ENCODE measurements at places on chromosomes 5 and 9.
A peak's percentile ranks its signal among the peaks of the same experiment; 100 is the strongest.

DNA sequence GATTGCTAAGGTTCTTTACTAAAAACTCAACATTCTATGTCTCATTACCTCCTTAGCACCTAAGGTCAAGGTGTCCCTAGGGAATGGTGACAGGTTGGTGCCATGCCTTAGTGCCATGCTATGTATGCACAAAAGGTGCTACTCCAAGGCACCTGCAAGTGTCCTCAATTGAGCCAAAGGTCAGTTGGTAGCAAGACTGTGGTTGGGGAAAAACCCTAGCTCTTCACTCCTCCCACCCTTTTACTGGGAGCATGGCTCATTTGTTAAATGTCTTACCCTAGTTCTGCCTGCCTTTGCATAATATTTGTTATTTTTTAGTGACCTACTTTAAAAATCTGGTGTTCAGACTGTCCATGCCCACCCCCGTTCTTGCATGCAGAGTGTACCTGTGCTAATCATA, 17.0 kb downstream of the ACO1 start:
- no peak for DNase-seq

DNA sequence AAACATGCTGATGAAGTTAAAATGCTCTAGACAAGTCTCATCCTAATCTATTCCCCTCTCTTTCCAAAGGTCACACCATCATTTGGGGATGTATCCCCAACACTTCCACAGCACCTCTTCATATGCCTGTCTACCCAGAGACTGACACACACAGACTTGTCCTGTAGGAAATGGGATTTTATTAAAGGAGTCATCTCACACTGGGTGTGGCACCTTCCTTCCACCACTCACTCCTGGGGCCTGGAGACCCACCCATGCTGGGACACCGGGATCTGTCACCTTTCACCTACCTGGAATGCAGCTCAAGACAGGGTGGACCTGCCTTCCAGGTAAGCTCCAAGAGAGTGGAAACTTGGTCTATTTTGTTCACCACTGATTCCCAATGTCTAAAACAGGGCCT, 99.4 kb upstream of the HAND1 start:
- no peak for DNase-seq

- no peak for DNase-seq
These were observed 108.4 kb downstream of the KCNIP1 start for GRCh38 chr5:170612256-170612678.

DNA sequence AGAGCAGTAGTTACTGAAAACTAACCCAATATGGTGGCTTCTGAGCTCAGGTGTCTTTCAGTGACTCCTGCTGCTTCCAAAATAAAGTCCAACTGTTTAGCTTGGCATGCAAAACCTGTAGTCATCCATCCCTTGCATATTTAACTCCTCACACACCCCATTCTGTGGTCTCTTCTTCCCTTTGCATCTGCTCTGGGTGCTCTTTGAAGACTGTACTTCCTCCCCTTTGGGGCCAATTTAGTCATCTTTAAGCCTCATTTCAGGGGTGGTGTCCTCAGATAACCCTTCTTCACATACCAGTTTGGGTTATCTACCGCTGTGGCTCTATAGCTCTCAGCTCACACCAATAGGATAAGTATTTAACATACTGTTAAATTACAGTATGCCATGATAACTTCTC, 209.9 kb upstream of the DMRT1 start:
- DNase-seq, result no peak

GRCh38 chr9:38277601-38278200, 114.8 kb upstream of the ALDH1B1 start:
- no peak for DNase-seq

DNA sequence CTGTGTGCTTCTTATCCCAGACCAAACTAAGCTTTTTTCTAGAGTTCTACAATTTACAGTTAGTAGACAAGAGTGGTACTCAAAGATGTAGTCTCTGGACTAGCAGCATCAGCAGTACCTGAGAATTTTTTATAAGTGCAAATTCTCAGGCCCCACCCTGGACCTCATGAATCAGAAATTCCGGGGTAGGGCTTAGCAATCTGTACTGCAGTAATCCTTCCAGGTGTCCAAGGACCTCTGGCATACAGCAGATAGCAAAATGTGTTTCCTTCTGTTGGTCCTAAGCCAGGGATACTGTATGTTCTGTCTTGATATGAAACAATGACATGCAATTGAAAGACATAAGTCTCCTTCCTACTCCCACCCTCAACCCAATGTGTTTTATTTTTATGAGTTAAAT, 194.3 kb downstream of the MSX2 start:
- DNase-seq, result no peak

- DNase-seq, result no peak
These were observed 43.1 kb downstream of the BASP1 start for GRCh38 chr5:17260549-17260948.

GRCh38 chr9:119986205-119986604, 593.8 kb downstream of the CDK5RAP2 start:
- DNase-seq, result no peak

DNA sequence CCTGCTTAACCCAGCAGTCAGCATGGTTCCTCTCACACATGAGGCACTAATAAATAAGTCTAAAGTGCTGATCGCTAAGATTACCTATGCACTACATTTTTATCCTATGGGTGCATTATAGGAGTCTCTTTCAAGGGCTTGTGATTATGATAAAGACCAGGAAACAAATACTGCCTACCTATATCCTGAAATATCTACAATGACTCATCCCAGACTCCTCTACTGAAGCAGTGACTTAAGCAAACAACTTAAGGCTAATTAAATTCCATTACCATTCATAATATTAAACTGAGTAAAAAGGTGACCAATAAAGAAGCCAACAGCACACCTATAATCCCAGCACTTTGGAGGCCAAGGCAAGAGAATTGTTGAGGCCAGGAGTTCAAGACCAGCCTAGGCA, 338.4 kb downstream of the DNAH5 start:
- no peak for DNase-seq

DNA sequence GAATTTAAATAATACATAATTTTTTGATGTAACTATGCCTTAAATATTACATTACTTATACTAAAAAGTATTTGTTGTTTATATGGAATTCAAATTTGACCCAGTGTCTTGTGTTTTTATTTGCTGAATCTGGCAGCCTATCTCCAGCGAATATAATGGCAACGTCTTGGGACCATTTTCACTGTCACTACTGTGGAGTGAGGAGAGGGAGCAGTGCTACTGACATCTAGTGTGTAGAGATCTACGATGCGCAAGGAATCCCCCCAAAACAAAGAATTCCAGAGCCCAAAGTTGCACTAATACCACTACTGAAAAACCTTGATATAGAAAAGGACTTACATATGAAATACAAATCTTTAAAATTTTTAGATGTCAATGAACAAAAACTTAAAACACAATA, 314.4 kb downstream of the DRD1 start:
- no peak for DNase-seq

DNA sequence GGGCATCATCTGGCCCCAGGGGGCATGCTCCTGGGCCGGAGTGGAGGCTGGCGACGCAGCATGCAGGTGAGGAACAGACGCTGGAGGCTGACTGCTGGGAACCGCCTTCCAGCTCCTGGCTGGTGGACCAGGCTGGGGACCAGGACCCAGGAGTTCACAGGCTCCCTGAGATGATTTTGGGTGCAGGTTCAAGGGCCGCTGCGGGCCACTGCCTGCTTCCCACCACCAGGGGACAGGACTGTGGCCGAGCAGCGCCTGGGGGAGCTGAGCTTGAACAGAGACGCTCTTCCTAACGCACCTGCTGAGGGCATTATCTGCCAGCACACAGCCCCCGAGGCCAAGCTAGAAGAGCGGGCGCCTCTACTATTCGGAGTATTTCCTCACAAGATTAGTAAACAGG, 132.1 kb upstream of the RAPGEF1 start:
- DNase-seq, result no peak

DNA sequence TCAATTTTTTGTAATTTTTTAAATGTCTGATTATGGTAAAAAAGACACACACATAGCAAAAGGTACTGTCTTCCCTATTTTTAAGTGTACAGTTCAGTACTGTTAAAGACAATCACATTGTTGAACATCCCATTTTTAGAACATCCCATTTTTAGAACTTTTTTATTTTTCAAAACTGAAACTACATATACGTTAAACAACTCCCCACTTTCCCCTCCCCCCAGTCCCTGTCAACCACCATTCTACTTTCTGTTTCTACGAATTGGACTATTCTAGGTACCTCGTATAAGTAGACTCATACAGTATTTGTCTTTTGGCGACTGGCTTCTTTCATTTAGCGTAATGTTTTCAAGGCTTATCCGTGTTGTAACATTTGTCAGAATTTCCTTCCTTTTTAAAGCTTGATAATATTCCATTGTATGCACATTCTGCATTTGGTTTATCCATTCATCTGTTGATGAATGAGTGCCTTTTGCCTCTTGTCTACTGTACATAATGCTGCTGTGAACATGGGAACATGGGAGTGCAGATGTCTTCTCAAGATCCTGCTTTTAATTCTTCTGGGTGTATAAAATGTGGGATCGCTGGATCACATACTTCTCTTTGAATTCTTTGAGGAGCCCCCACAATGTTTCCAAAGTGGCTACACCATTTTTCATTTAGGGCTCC, 154.0 kb downstream of the PIK3R1 start:
- DNase-seq, result no peak

GRCh38 chr5:115949096-115949495, 13.2 kb upstream of the LVRN start:
- DNase-seq, result no peak

DNA sequence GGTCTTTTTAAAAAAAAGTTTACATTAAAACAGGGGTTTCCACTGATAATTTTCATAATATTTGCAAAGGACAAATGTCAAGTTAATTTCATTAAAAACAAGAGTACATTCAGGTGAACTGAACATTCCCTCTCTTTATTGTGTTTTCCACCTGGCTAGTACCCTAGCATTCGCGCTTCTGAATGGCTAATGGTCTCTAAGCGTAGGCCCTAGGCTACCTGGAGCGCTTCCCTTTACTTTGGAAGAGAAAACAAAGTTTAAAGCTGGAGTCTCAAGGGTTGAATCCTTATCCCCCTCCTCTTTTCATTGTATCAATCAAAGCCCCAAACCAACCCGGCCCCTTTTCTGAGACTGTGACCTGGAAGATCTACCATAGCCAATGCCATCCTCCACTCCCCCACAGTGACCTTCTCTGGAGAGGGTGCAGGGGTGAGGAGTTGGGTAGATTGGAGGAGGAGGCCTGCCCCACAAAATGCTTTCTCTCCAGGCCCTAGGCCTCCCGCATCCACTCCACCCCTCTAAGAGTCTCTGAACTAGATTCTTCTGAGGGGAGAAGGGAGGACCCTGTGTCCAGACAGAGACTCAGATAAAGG, 73.3 kb upstream of the TBCA start:
- no peak for DNase-seq

- no peak for DNase-seq
These were observed 179.0 kb downstream of the YTHDC2 start for GRCh38 chr5:113692466-113692865.

GRCh38 chr5:16615741-16616535, 859 bp downstream of the RETREG1 start:
- DNase-seq, result peak; percentile 59

GRCh38 chr9:136225366-136225747, 20.3 kb downstream of the QSOX2 start:
- DNase-seq, result no peak

DNA sequence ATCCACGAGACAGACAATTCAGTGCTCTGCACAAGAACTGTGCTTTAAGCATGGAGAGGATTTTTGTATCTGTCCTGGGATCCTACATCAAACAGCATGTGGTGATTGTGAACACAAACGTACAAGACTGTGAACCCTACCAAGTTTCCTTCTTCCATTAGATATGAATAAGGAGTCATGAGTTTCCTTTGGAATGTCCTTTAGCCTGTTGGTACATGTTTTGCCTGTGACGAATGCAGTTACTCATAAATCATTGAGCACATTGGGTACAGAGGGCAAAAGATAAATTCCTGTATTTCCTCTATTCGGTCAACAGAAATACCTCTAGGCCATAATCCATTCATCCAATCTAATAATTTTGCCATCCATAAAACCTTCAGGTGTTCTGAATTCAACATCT, 61.5 kb downstream of the FXN start:
- DNase-seq, result peak; percentile 62

DNA sequence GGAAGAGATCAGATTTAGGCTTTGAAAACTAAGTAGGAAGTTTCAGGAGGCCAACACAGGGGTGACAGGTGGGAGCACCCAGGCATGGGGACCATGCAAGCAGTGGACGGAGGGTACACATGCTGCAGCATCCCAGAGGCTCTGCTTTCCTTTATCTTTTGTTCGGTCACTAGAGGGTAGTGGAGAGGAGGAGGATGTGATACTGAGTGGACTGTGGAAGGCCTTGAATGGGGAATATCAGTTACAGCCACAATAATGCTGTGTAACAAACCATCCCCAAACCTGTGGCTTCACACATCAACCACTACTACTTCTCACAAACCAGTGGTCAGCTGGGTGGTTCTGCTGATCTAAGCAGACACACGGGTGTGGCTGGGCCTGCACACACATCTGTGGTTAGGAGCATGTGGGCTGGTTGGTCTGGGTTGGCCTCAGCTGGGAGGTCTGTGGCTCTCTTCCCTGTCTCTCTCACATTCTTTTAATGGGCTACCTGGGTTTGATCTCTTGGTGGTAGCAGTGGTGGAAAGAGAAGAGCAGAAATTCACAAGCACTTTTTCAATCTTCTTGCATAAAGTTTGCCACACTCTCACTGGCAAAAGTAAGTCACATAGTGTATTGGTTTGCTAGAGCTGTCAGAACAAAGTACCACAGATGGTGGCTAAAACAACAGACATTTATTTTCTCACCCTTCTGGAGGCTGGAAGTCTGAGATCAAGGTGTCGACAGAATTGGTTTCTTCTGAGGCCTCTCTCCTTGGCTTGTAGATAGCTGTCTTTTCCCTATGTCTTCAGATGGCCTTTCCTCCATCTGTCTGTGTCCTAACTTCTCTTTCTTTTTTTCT, 238.7 kb downstream of the AGTPBP1 start:
- no peak for DNase-seq

DNA sequence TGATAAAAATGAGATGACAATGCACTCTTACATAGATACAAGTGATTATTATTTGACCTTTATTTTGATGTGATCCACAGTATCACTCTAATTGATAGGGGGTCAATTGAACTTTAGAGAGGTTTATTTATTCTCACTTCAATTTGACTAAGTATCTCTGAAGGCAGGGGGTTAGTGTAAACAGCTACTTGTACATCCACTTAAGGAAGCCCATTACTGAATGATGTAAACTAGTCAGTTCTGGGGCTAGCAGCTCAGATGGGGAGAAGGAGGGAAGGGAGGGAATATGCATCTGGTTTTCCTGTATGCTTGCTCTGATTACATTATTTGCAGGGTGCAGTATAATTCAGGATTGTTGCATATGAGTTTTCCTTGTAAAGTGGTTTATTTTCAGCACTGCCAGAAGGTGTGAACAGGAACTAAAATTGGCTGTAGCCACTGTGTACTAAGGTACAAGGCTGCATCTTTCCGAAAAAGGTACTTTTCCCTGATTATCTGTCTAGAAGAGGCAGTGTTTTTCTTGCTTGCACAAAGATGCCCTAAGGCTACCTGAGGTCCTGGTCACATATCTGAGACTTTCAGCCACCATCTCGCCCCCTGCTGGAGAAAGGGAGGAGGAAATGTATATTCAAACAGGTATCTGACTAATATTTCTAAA, 51.2 kb downstream of the MRPS27 start:
- DNase-seq, result peak; percentile 53

GRCh38 chr5:180209137-180209581, at the start of gene RASGEF1C:
Gene RASGEF1C, minus strand, starts transcription at chr5:180209211. Its CDS starts 71,159 bp downstream, at chr5:180138052.
- DNase-seq, result peak; percentile 53

Measured in kidney (tissue), 22 donors.